Activated CD4-positive, alpha-beta memory T cell treated with anti-CD3 and anti-CD28 coated beads for 36 hours (primary cell): ENCODE measurements at places on chromosomes 1 and 21.

DNA sequence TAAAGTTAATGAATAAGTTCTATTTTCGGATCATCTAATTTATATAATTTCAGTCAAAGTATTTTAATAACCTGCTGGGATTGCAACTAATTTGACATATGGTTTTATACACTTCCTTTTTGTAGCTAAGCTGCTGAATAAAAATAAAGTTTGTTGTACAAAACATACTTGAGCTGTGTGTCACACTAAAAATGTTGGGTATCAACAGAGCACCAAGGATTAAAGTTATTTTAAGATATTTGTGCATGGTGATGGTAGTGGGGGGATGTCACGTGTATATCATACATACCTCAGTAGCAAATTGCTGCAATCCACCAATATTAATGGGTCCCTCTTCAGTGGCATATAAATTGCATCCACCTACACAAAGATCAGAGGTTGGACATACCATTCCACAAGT, 199.6 kb downstream of the DPYD start:
- no peak for DNase-seq

GRCh38 chr1:8191474-8191873, 126.4 kb upstream of the SLC45A1 start:
- DNase-seq, result peak; percentile 17

- DNase-seq, result no peak
Measured at GRCh38 chr1:154879038-154879421, 8.9 kb upstream of the KCNN3 start.

DNA sequence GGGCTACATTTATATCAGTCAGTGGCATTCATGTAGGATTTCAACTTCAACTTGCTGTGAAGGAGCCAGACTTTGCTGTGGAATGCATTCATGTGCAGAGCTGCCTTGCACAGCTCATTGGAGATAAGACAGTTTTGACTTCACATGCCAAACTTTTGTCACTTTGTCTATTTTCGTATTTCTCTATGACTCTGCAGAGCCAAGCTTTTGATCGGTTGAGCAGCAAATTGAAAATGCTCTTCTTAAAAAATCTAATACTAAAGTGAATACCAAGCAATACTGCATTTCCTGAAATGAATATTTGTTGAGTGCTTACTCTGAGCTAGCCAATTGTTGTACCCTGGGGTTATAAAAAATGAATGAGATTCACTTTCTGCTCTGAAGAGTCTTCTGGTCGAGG, 388.7 kb downstream of the ST6GALNAC3 start:
- no peak for DNase-seq

DNA sequence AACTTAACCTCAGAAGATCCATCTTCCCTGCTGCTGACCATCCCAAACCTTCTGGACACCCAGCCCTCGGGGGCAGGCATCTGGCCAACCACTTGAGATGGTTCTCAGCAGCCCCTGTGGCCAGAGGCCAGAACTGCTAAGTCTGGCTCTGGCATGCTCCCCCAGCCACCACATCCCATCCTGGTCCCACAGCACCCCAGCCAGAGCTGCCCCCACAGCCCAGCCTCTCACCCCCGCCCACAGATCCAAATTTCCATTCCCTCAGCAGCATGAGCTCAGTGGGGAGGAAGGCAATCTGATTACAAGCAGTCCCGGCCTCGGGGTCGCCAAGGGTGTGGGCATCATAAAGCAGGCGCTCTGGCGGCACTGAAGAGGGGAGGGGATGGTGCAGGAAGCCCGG, 45.6 kb downstream of the GLIS1 start:
- no peak for DNase-seq

GRCh38 chr1:40352126-40352525, 21.4 kb upstream of the SMAP2 start:
- DNase-seq, result no peak

- no peak for DNase-seq
Measured at GRCh38 chr1:205271277-205271676, 43.5 kb downstream of the TMCC2 start.

GRCh38 chr1:2824999-2825398, 23.5 kb upstream of the TTC34 start:
- DNase-seq, result no peak

GRCh38 chr1:228387321-228387720, 19.3 kb downstream of the TRIM11 start:
- DNase-seq, result no peak

DNA sequence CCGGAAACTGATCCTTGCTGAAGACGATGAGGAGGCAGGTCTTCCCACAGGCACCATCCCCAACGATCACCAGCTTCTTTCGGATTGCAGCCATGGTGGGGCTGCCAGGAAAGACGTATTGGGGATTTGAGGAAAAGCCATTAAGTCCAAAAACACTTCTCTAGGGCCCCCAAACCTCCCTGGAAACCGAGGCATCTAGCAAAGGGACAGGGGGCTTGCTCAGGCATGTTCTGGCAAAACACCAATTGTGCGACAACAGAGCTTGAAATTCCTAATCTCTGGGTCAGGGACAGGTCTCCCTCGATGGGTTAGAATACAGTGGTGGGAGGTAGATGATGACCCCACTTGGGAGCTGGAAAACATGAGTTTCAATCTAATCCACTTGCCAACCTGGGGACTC, 3.2 kb downstream of the RHOC start:
- no peak for DNase-seq

GRCh38 chr1:155073377-155074242, 5.0 kb upstream of the EFNA3 start:
- DNase-seq, result peak; percentile 41

DNA sequence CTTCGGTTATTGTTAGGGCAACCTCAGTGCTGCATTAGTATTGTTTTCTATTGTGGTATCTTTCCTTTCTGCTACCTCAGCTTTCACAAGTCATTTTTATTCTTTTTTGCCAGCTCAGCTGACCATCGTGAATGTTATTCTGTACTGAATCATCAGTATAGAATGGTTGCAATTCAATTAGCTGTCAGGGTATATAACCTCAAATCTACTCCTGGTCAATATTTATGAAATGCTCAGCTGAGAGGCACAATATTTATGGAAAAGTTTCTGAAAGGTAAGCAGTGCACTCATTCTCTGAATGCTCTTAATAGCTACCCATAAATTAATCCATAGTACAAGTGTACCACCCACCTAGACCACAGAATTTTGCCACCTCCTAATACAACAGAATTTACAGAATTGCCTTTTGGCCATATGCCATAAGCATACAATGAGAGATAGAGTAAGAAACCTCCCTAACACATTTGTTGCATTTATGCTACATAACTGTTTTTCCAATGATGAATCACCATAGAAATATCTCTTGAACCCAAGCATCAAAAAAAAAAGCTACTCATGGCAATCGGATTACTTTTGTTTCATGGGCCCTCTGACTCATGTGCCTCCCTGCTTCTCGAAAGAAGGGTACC, 732.6 kb upstream of the CHRM3 start:
- DNase-seq, result no peak

- DNase-seq, result peak; percentile 79
Measured at GRCh38 chr1:185244015-185244747, 72.9 kb downstream of the IVNS1ABP start.

- DNase-seq, result no peak
Measured at GRCh38 chr1:63907051-63907450, 133.2 kb downstream of the ROR1 start.

DNA sequence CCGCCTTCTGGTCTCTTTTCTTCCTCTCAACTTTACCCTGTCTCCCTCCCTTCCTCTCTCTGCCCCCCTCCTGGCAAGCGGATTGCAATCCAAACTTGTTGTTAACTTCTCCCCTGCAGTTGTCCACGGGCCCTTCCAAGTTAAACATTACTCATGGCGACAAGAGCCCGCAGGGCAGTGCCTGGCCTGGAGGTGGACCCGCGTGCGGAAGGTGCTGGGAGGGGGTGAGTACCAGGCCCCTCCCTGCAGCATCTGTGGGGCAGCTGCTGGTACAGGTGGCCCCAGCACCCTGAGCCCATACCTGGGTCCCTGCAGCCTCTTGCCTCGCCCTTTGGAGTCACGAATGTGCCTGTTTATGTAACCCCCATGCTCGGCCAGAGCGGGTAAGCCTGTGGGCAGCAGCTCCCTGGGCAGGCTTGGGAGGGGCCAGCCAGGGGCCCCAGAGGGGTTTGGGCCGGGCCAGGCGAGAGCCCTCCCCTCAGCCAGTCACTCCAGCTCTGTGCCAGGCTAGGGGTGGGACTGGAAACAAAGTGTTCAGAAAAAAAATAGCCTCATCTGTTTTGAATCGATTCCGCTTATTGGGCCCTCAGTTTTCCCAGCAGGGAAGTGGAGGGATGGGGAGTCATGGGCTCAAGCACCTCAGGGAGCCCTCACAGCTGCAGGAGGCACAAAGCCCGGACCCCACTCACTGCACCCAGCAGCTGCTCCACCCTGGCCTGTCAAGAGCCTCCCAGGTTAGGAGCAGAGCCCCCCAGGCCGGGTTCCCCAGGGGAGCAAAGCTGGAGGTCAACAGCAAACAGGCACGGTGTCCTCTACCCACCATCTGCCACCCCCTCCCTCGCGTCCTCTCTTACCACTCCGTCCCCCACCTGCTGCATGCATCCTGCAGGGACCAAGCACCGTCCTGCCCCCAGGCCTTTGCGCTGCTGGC, 14.0 kb upstream of the FAAP20 start:
- DNase-seq, result no peak

- DNase-seq, result no peak
Measured at GRCh38 chr1:217495249-217495648, 135.6 kb downstream of the GPATCH2 start.

DNA sequence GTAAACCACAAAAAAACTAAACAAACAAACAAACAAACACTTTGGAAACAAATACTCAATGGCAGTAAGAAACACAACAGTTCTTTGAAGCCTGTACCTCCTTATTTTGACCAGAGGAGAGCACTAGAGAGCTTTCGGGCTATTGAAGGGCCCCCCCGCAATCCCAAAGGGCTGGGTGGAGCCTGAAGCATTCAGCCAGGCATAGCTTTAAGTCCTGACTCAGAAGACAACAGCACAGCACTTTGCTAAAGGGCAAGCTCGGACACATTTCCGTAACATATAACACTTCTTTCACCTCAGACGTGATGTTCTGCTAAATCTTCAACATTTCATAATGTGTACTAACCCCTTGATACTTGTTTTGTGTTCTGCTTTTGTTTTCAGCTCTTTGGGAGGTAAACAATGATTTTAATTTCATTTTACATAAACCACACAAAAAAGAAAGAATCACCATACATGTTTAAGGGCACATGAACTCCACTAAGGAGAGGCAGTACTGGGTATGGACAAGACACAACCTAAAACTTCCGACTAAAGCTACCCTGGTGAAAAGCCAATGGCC, 9.7 kb upstream of the SHCBP1L start:
- peak; percentile 57 for DNase-seq

GRCh38 chr1:1101503-1101902, 14.4 kb downstream of the C1orf159 start:
- no peak for DNase-seq

GRCh38 chr1:19234224-19234623, 17.1 kb downstream of the EMC1 start:
- no peak for DNase-seq

DNA sequence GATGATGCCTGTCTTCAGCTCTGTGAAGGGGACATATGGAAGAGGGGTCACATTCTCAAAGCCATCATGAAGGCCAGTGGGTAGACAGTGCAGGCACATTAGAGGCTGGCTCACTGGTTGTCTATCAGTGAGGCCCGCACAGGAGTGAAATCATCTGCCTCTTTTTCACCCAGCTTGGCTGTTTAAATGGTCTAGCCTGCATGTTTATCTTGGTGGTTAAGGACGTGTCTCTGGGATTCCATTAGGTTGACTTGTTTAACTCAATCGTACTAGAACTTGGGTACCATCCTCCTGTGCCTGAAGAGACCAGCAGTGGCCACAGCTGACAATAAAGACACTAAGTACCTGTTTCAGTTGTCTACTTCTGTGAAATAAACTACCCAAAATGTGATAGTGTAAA, 219.3 kb downstream of the PLPP3 start:
- no peak for DNase-seq

- no peak for DNase-seq
Measured at GRCh38 chr21:44466351-44466954, 11.1 kb downstream of the LRRC3 start.

DNA sequence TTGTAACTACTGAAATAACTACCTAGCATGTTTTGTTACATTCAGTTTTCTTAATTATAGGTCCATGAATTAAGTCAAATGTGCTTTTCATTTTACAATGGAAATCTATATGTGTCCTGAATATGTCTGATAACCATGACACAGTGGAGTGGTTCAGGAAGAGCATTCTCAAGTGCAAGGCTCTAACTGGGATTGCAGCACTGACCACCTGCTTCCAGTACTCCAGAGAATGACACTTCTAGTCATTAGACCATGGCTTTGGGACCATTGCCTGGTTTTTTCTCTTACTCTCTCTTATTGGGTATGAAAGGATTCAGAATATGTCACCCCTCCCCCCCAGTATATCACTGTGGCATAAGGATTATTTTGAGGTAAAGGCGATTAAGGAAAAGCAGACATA, 204.9 kb upstream of the CACYBP start:
- no peak for DNase-seq

- DNase-seq, result no peak
Measured at GRCh38 chr1:30242722-30243457, 480.5 kb downstream of the MATN1 start.

- no peak for DNase-seq
Measured at GRCh38 chr1:217272385-217272784, 358.5 kb downstream of the GPATCH2 start.

DNA sequence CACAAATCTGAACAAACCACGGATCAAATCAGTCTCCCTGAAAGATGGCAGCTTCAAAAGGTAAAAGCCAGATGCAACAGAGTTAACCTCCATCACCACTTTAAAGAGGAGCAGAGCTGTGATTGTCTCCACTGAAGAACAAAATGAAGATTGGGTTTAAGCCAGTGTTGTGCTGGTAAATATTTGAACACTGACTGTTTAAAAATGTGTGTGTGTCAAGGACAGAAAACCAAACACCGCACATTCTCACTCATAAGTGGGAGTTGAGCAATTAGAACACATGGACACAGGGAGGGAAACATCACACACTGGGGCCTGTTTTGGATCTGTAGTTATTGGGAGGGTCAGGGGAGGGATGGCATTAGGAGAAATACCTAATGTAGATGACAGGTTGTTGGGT, 83.9 kb downstream of the ST6GALNAC5 start:
- no peak for DNase-seq

- no peak for DNase-seq
Measured at GRCh38 chr1:97758541-97759057, 162.2 kb downstream of the DPYD start.

- no peak for DNase-seq
Measured at GRCh38 chr1:67586596-67586995, 98.4 kb upstream of the GADD45A start.

DNA sequence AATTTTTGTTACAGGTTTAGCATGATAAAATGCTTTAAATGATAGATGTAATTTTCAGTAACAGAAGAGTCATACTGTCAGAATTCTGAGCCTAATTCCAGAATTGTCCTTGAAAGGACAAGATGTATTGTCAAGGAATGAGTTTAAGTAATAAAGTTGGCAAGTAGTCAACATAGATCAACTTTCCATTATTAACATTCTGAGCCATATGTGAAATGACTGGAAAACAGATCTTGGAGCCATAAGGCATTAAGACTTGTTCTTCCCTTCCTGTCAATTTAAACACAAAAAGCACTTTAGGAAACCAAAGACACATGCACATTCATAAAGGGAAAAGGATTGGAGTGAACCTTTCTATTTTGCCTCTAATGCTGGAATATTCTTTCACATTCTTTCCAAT, 107.0 kb downstream of the ODF2L start:
- no peak for DNase-seq
